Esophagus mucosa (tissue), 1 donor: ENCODE measurements at places on chromosomes 5 and 9.
A peak's percentile ranks its signal among the peaks of the same experiment; 100 is the strongest.

DNA sequence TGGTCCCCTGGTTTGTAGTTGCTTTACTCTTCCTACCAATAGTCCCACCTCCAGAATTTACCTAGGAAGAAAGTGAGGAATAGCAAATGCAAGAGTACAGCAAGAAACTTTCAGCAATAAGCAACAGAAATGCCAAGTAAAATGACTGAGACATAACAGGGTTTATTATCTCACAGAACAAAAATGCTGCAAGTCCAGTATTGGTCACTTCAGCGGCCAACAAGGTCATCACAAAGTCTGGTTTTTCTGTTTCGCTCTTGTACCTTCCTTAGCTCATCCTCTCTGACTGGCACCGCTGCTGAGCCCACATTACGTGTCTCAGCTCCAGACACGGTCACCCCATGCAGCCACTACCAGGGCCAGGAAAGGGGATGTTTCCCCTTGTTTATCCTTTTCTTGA lies 82.7 kb downstream of the RFK start:
- ATAC-seq, result peak; percentile 63

DNA sequence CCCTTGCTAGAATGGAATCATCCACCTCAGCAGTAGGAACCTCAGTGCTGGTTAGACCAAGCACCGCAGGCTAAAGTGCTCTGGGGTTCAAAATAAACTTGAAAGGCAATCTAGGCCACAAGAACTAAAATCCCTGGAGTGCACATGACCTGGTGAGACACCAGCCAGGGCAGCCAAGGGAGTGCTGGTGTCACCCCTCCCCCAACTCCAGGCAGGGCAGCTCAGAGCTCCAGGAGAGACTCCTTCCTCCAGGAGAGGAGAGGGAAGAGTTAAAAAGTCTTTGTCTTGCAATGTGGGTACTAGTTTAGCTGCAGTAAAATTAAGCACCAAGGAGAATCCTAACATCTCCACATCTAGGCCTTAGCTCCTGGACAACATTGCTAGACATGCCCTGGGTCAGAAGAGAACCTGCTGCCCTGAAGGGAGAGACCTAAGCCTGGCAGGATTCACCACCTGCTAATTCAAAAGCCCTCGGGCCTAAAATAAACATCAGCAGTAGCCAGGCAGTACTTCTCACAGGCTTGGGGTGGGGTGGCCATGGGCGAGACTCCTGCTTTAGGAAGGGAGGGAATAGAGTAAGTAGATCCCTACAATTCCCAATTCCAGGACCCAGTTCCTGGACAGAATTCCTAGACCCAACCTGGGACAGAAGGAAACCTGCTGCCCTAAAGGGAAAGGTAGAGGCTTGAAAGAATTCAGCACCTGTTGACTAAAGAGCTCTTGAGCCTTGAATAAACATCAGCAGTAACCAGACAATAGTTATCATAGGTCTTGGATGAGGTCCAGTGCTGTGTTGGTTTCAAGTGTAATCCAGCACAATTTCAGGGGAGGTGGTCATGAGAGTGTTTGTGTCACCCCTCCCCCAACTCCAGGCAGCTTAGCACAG lies 25.8 kb downstream of the UGT3A2 start:
- ATAC-seq, result no peak

- peak; percentile 6 for ATAC-seq
Observed at GRCh38 chr9:113154471-113154870, 3.7 kb downstream of the SLC31A2 start.

GRCh38 chr9:127022913-127023660 lies 99.3 kb downstream of the ANGPTL2 start:
- ATAC-seq, result peak; percentile 43

- ATAC-seq, result no peak
Observed at GRCh38 chr5:111856876-111857466, 100.0 kb upstream of the NREP start.
